ENCODE measurements at places on chromosomes 11 and 22.
A peak's percentile ranks its signal among the peaks of the same experiment; 100 is the strongest.

GRCh38 chr11:123504401-123504800, 74.3 kb downstream of the GRAMD1B start:
- DNase-seq, result no peak

DNA sequence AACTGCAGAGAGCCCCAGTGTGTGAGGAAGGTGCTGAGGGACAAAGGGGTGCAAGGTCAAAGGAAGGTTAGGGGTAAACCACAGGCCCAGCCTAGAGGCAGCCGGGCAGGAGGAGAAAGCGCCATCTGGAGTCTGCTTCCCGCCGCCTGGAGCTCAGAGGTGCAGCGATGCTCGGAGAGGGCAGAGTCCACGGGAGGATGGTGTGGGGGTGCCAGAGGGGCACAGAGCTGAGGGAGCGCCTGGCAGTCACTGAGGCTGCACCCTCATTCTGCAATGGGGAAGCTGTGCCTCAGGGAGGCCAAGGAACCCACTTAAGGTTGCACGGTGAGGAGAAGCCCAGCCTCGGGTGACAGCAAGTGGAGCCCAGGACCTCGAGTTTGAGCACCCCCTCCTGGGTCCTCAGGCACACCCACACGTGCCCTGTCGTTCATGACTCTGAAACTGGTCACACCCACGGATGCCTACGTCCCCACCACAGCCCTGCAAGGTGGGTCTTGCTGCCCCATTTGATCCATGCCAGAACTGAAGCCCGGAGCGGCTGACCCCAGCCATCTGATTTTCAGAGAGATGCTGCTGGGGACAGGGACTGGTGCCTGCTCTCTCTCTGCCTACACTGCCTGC, 1.6 kb downstream of the IL2RB start:
- no peak for DNase-seq

DNA sequence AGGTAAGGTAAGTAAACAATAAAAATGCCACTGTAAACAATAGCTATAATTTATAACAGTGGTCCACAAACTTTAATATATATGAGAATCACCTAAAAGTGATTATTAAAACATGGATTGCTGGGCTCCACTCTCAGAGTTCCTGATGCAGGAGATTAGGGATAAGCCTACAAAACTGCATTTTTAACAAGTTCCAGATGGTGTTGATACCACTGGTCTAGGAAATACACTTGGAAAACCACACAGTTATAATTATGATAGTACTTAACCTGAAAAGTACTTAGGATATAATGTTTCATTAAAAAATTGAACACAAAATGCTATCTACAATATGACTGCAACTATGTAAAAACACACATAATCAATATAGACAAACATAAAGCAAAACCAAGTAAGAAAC, 20.4 kb downstream of the FCHSD2 start:
- DNase-seq, result no peak

DNA sequence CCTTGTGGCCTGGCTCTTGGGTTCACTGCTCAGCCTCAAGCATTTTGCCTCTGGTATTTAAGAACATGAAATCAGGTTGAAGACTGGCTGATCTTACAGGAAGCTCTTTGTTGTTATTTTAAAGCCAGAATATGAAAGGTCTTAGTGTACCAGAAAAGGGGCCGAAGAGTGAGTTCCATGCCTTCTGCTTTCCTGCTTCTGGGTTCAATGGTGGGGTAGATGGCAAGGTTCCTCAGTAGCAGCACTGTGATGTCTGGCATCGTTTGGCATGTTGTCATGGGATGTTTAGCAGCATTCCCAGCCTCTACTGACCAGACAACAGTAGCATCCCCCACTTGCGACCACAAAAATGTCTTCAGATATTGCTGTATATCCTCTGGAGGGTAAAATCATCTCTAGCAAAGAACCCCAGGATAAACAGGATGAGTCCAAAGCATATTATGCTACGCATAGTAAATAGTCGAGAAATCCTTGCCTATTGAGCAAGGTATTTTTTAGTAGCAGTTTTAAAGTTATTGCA, 2.4 kb downstream of the VPS26B start:
- DNase-seq, result no peak

DNA sequence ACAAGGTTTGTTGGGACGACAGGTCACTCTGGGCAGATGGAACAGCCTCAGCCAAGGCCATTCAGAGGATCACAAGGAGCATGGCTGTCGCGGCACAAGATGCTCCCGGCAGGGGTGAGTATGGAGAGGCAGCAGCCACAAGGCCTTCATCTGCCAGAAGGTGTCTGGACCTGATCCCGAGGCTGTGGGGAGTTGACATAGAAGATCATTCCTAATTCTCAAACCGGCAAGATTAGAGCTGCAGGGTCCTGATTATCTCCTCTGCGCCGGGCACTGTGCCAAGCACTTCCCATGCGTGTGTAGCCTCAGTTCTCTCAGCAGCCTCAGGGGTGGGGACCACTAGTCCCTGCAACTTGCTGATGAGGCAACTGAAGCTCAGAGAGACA, 32.3 kb upstream of the RFPL3 start:
- no peak for DNase-seq

DNA sequence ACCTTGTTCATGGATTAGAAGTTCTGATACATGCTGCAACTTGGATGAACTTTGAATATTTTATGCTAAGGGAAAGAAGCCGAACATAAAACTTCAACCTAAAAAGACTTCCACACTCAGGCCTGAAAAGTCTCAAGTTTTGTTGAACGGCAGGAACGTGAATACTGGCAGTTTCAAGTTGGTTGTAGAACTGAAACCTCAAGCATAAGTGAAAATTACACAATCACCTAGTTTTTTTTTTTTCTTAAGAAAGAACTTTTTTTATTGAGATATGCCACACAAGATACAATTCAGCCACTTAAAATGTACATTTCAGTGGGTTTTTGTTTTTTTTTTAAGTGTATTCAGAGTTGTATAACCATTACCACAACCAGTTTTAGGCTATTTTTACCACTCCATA, 50.8 kb upstream of the ADORA2A start:
- DNase-seq, result no peak

GRCh38 chr11:32312865-32313403, 122.4 kb downstream of the WT1 start:
- no peak for DNase-seq

DNA sequence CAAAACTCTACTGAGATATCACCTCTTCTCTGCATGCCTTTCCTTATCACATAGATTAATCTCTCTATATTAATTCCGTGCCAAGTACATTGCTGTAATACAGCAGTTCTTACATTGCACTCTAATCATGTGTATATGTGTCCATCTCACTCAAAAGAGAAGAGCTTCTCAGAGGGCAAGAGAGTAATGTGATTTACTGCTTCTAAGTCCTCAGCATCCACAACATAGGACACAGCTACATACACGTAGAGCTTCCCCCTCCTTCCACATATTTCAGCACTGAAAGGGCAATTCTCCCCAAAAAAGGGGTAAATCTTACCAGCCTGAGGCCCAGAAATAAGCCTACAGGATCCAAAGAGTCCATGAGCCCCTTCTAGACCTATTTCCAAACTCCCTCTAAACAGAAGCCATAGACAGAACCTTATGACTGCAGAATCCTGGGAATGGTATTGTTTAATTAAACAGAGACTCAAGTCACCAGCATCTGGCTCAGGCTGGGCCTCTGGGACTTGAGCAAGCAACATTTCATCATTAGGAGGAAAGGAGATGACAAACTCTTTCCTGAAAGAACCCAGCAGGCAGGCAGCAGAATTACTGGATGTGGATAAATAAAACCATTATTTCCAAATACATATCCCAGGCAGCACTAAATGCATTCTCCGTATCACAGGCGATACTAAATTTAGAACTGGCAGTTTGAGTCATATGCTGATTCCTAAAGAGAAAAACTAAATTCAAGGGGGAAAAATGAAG, 87.2 kb downstream of the KCNC1 start:
- DNase-seq, result no peak

DNA sequence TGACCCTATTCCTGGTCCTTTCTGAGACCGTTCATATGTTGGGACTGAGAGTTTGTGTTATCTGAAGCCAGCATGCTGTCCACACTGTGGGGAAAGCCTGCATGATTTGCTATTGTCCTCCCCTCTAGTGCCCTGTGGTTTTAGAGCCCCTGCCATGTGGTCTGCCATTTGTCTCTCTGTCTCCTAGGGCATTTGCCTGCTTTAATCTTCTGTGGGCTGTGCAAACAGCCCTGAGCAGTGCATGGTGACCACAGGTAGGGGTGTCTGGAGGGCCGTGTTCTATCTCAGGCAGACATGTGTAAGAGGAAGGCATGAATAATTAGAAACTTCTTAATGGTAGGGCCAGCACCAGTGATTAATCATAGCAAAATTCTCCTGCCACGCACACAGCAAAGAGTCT, 23.0 kb downstream of the AMPD3 start:
- no peak for DNase-seq

GRCh38 chr11:66787934-66788758, 55.1 kb upstream of the RCE1 start:
- no peak for DNase-seq

GRCh38 chr22:17047656-17048055, 37.1 kb upstream of the IL17RA start:
- DNase-seq, result no peak

DNA sequence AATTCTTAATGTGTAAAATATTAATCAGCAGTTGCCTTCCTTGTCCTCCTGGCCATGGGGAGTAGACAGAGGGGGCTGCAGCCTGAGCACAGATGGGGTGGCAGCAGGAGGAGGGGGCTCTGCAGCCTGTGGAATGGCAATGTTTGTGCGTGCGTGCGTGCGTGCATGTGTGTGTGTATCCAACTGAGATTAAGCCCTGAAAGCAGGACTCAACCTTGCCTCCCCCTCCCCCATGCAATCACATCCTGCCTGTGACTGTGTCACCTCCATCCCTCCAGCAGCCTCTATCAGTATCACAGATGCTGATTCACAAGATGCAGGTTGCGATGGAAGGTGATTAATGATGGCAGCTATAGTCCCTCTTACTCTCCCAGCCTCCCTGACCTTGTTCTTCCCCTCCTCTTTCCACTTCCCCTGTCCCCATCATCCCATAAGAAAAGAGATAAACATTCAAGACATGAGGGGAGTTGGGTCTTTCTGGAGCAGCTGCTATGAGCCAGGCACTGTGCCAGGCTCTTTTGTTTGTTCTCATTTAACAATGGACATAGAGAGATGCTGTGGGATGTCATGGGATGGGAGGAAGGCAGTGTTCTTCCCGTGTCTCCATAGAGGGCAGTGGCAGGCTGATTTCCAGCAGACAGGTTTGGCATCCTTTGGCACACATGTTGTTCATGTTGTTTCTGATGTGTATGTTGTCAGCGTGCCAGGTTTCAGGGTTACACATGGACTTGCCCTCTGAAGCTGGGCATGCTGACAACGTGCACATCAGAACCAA, 43.8 kb upstream of the NECTIN1 start:
- DNase-seq, result no peak

DNA sequence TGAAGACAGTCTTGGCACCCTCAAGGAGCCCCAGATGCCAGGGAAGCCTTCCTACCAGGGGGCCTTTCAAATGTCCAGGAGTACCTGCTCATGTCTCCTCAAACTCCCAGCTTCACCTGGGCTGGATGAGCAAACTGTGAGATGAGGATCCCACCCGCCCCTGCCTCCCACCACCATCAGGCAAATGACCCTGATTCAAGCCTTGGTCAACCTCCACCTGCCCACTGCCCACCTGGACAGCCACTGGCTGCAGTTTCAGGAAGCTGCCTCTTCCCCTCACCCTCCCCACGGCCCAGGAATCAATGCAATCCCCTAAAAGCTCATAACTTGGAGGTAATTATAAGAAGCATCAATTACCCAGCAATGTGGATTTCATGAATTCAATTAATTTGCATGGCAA, 122.7 kb downstream of the BUD13 start:
- DNase-seq, result no peak

DNA sequence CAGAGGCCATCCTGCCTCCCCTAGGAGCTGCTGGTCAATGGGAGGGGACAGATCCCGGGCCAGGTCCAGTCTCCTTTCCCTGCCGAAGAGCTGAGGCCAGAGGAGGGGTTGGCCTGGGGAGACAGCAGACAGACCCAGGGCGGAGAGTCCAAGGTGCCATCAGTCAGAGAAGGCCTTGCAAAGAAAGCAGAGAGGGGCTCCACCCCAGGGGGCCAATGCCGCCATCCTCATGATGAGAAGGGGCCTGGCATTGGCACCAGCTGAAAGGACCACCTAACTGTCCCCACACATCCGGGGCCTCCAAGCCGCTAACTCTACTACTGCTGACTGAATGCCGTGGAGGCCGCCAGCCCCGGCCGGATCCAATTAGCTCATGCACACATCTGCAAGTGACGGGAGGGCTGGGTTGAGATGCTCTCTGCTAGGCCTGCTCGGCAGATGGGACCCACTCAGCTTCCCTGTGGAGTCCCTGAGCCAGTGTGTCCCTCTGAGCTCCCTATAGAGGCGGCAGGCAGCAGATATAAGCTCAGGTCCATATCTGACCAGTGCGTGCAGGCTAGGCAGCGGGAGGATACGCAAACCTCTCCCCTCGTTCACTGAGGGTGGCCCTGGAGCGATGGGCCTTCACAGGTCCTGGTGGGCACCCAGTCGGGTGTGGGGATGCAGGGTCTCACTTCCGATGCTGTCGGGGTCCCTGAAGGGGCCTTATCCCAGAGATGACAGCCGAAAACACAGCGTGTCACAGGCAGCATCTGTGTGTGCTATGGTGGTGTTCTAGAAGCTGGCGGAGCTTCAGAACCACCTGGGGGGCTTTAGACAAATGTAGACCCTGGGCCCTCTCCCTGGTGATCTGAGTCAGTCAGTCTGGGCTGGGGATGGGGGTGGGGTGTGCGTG, 183.9 kb downstream of the CTTN start:
- no peak for DNase-seq

- DNase-seq, result peak; percentile 4
Measured at GRCh38 chr11:17013548-17014320, 480 bp downstream of the PLEKHA7 start.

DNA sequence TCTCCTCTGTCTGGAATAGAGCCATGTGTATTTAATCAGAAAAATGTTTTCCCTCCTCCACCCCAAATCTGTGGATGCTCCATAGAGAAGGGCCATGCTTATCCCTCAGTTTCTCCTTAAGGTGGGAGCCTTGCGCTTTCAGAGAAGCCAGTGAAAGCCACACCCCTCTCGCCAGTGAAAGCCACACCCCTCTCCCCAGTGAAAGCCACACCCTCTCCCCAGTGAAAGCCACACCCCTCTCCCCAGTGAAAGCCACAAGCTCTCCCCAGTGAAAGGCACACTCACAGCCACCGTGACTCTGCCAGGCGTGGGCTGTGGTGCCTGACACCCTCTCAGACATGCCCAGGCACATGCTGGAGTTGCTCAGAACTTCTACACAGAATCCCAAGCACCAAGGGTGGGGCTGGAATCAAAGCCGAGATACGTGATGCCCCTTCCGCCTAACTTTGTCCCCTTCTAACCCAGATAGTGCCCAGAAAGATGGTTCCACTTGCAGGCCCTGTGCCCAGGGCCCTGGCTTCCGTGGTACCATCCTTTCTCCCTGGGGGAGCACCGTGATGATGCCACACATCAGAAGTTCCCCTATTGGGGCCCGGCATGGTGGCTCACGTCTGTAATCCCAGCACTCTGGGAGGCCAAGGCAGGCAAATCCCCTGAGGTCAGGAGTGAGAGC, 16.5 kb upstream of the PRR5 start:
- DNase-seq, result no peak

GRCh38 chr11:57425565-57426438, 1.1 kb downstream of the SLC43A3 start:
- DNase-seq, result peak; percentile 57

Data from NCI-H510A treated with DMSO at 0.1 percent for 48 hours (cell line).